ENCODE measurements at places on chromosomes 1 and 21.

GRCh38 chr1:15578921-15579682 lies 5.7 kb downstream of the AGMAT start:
- no peak for DNase-seq

DNA sequence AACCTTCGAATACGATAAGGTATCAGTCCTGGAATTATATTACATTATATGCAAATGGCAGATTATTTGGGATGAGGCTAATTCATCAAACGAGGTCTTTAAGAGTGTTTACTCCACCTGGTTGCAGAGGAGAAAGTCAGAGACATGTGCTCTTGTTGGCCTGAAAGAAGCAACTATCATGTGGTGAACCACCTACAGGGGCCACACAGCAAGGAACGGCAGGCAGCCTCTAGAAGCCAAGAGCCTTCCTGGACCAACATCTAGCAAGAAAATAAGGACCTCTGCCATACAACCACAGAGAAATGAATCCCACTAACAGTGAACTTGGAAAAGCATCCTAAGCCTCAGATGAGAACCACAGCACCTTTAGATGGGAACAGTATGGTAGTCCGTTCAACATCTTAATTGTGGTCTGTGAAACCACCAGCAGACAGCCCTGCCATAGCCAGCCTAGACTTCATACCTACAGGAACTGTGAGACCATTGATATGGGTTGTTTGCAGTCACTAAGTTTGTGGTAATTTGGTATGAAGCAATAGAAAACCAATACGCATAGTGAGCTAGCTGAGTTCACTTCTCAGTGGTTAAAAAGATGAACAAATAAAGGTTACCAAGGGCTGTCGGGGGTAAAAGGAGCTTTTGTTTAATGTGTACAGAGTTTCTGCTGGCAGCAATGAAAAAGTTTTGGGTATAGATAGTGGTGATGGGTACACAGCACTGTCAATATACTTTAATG lies 345.7 kb upstream of the RUNX1 start:
- no peak for DNase-seq

DNA sequence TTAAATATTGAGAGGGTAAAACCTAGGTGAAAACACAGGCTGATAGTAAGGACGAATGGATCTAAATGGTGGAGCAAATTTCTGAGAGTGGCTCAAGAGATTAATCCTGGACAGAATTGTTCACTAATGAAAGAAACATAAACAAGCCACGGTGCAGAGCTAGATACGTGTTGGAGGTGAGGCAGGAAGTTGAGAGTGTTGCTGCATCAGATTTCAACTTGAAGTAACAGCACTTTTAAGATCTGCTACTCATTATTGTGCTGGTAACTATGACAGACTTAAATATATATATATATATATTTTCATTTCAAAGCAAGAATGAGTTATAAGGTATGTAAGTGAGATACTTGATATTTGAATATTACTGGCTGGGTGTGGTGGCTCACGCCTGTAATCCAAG lies 64.9 kb downstream of the PTGS2 start:
- DNase-seq = no peak

GRCh38 chr1:201900476-201900875 lies 11.8 kb downstream of the SHISA4 start:
- DNase-seq = no peak

- no peak for DNase-seq
These were observed 358.7 kb downstream of the LTN1 start for GRCh38 chr21:28633839-28634555.

All from NCI-H1436 treated with DMSO at 0.1 percent for 48 hours (cell line).